ENCODE measurements at places on chromosomes 12 and 14. TPM values are rescaled to one million over a fixed set of nuclear protein-coding genes. Genes with fewer than 3 reads are reported as not detected.

The SYT1 gene
- 0.39 TPM for total RNA-seq

The MGAT4C gene
- total RNA-seq = not detected

The SLC39A5 gene
- 1.00 TPM for total RNA-seq

The KLHL33 gene
- total RNA-seq = 0.42 TPM

The SSPN gene
- total RNA-seq = 4.6 TPM

The UNC79 gene
- total RNA-seq = 0.22 TPM

The SERPINA1 gene
- 0.31 TPM for total RNA-seq

The ACOT4 gene
- 1.2 TPM for total RNA-seq

The INHBC gene
- 0.10 TPM for total RNA-seq

The GARIN6 gene
- total RNA-seq = not detected

The MSI1 gene
- not detected for total RNA-seq

The CCDC85C gene
- 1.8 TPM for total RNA-seq

The TAS2R10 gene
- 0.44 TPM for total RNA-seq

The TAS2R8 gene
- total RNA-seq = not detected

The ACIN1 gene
- 263 TPM for total RNA-seq

The BLOC1S1 gene
- 104 TPM for total RNA-seq

The OTUB2 gene
- 0.12 TPM for total RNA-seq

The PPP1R1A gene
- not detected for total RNA-seq

The RNU4-1 gene
- total RNA-seq = 3,997 TPM

The APOLD1 gene
- total RNA-seq = 0.75 TPM

The ACOT6 gene
- not detected for total RNA-seq

The TRPV4 gene
- total RNA-seq = not detected

Measured in activated B cell treated with CpG ODN at 0.5 μM for 24 hours (primary cell).